ENCODE measurements at places on chromosomes 11 and 22.

DNA sequence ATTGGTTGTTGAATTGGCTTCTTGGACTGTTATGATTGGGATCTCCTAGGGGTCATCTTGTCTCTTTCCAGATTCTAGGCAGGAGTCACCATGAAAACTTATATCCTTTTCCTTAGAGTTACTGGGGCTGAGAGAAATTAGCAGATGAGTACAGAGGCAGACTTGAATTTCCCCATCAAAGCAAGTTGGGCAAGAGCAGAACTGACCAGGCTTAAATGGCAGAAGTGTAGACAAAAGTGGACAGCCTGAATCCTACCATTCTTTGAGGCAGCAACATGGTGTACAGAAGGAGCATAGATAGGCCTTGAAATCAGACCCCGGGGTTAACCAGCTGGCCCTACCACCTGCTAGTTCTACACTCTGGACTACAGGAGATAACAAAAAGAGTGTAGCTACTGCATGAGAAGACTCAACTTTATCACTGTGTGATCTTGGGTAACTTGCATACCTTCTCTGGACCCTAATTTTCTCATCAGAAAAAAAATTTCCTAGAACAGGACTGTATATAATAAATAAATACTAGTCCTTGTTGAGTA lies 427.4 kb upstream of the CADM1 start:
- no peak for DNase-seq

- no peak for DNase-seq
Observed at GRCh38 chr11:98940913-98941312, 79.8 kb upstream of the CNTN5 start.

DNA sequence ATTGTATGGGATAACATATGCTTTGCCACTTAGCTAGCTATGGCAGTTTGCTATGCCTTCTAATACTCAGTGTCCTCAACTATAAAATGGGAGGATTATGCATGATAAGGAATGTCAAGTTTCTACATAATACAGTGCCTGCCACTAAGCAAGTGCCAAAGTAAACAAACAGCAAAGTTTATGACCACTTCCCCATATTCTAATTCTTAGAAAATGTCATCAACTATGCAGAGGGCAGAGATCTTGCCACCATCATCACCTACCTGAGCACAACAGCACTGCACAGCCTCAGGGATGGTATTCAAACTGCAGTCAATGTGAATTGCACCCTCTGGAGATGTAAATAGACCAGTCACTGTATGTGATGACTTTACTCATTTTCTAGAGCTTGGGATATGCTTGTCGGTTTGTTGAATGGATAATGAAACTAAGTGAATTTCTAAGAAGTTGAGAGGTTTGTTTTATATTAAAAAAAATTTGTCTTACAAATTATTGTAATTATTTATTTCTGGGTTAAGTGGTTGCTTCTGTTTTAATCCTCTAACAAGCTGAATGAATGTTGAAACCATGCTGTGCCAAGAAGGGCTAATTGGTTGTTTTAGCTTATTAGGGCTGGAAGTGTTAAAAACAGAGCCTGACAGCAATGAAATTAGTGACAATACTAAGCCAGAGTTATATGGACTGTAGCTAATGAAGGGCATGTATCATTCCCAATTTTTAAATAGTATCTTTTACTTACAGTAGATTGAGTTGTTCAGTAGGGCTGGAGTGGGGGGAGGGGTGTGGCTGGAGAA lies 398.4 kb downstream of the CNTN5 start:
- DNase-seq = no peak

GRCh38 chr11:79431535-79431934 lies 9.3 kb downstream of the TENM4 start:
- DNase-seq = no peak

GRCh38 chr11:67534070-67534679 lies 10.9 kb upstream of the CABP2 start:
- no peak for DNase-seq

DNA sequence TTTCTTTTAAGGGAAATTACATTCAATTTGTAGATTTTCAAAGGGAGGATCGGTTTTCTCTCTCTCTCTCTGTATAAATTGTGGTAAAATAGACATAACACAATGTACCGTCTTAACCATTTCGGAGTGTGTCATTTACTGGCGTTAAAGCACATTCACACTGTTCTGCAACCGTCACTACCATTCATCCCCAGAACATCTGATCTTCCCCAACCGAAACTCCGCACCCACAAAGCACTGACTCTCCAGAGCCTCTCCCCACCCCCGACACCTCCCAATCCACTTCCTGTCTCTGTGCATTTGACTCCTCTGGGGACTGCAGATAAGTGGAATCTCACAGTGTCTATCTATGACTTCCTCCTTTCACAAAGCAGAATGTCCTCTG lies 15.9 kb upstream of the GRAMD4 start:
- DNase-seq = peak; percentile 88

GRCh38 chr11:34245041-34245440 lies 112.8 kb downstream of the ABTB2 start:
- DNase-seq = peak; percentile 53

- no peak for DNase-seq
Observed at GRCh38 chr11:92104349-92104748, 120.3 kb upstream of the FAT3 start.

- peak; percentile 14 for DNase-seq
Observed at GRCh38 chr22:24937114-24937513, 9.4 kb downstream of the LHFPL7 start.

- no peak for DNase-seq
Observed at GRCh38 chr11:20912922-20913512, 243.6 kb downstream of the NELL1 start.
